Endodermal cell (in vitro differentiated cells): ENCODE measurements at places on chromosomes 3 and 15. TPM values are rescaled to one million over a fixed set of nuclear protein-coding genes. Genes with fewer than 3 reads are reported as not detected.
A peak's percentile ranks its signal among the peaks of the same experiment; 100 is the strongest.

DNA sequence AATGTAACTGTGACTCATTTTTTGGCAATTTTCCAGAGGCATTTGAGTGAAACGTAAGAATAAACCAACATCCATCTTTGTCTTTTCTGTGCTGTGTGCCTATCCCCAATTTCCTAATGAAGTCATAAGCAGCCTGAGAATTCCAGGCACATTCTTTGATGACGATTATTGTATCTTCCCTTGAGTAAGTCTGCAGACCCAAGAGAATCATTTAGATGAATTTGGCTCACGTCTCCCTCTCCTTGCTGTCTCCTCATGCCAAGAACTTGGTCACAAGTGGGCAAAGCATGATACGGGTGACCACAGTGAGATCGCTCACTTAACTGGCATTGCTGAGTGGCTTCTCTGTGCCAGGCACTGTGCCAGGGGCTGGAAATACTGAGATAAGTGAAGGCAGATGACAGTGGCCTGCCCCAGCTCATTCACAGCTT is 384.5 kb upstream of the IL12A start:
- DNase-seq, result no peak
- no peak overlapping the region for H3K27ac ChIP-seq
- H3K36me3 ChIP-seq, result no peaks in the 10 kb centered on the region

GRCh38 chr3:44950275-44950734 is 25.7 kb downstream of the ZDHHC3 start:
- H3K36me3 ChIP-seq, result peaks cover 25% of the 10 kb centered on the region
- peak overlapping the region; percentile 21 for H3K27ac ChIP-seq
- H3K4me1 ChIP-seq, result no peaks in the 10 kb centered on the region
- DNase-seq, result no peak
- H3K27me3 ChIP-seq, result no peaks in the 10 kb centered on the region

- H3K4me1 ChIP-seq, result peaks cover 7% of the 10 kb centered on the region
- H3K4me3 ChIP-seq, result no peak overlapping the region
- H3K36me3 ChIP-seq, result no peaks in the 10 kb centered on the region
Observed at GRCh38 chr3:187999821-188000220, 154.1 kb upstream of the LPP start.

- H3K4me1 ChIP-seq, result peaks cover 2% of the 10 kb centered on the region
- DNase-seq, result peak; percentile 59
- H3K27me3 ChIP-seq, result no peaks in the 10 kb centered on the region
Observed at GRCh38 chr3:65907232-65908130, 131.2 kb downstream of the MAGI1 start.

GRCh38 chr3:154273381-154273780 is 50.9 kb downstream of the DHX36 start:
- H3K27me3 ChIP-seq, result no peaks in the 10 kb centered on the region
- no peak overlapping the region for H3K27ac ChIP-seq
- H3K4me3 ChIP-seq, result no peak overlapping the region
- H3K4me1 ChIP-seq, result no peaks in the 10 kb centered on the region
- H3K36me3 ChIP-seq, result peaks cover 95% of the 10 kb centered on the region

GRCh38 chr3:179955286-179955685 is 81.5 kb downstream of the PEX5L start:
- H3K4me1 ChIP-seq, result no peaks in the 10 kb centered on the region
- no peaks in the 10 kb centered on the region for H3K36me3 ChIP-seq
- DNase-seq, result no peak
- peaks cover 6% of the 10 kb centered on the region for H3K27me3 ChIP-seq
- no peak overlapping the region for H3K27ac ChIP-seq
- H3K4me3 ChIP-seq, result no peak overlapping the region

GRCh38 chr3:46489875-46490274 is 7.9 kb upstream of the RTP3 start:
- no peak for DNase-seq
- no peaks in the 10 kb centered on the region for H3K36me3 ChIP-seq
- peaks cover 4% of the 10 kb centered on the region for H3K4me1 ChIP-seq
- no peak overlapping the region for H3K27ac ChIP-seq
- H3K27me3 ChIP-seq, result no peaks in the 10 kb centered on the region
- no peak overlapping the region for H3K4me3 ChIP-seq

DNA sequence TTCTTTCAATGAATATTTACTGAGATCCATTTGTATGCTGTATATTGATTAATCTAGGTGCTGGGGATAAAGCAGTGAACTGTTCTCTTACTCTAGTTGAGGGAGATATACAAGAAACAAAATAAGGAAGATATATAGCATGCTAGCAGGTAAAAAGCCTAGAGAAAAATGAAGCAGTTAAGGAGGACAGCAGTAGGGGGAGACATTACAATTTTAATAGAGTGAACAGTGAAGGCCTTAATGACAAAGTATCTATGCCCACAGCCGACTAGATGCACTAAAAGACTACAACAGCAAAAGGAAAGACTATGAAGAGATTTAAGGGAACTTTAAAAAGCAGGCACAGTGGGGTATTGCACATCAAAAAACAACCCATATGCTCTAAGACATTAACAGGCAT is 81.4 kb downstream of the XRN1 start:
- no peak for DNase-seq
- peaks cover 21% of the 10 kb centered on the region for H3K36me3 ChIP-seq
- H3K4me1 ChIP-seq, result no peaks in the 10 kb centered on the region
- H3K27ac ChIP-seq, result no peak overlapping the region
- no peak overlapping the region for H3K4me3 ChIP-seq

GRCh38 chr3:112030901-112031300 is 3.6 kb upstream of the TMPRSS7 start:
- no peaks in the 10 kb centered on the region for H3K27me3 ChIP-seq
- H3K4me3 ChIP-seq, result no peak overlapping the region
- H3K4me1 ChIP-seq, result no peaks in the 10 kb centered on the region
- H3K36me3 ChIP-seq, result no peaks in the 10 kb centered on the region
- no peak overlapping the region for H3K27ac ChIP-seq

DNA sequence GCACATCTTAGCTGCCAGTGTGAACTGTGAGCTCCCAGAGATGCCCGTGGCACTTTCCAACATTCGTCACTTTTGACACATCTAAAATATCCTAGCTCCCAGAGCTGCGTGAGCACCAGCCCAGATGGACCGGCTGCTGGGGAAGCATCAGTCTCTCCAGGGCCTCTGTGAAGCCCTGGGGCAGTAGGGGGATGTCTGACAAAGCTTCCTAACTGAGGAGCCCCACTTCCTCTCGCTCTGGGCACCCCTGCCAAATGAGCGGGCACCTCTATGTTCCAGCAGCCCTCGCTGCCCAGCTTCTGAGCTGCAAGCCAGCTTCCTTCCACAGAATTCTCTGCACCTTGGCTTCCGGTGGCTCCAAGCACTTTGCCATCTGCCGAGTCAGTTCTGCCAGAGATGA is 91.1 kb downstream of the LIPC start:
- H3K27me3 ChIP-seq, result no peaks in the 10 kb centered on the region
- H3K4me1 ChIP-seq, result peaks cover 7% of the 10 kb centered on the region
- H3K4me3 ChIP-seq, result no peak overlapping the region
- DNase-seq, result no peak
- no peak overlapping the region for H3K27ac ChIP-seq

DNA sequence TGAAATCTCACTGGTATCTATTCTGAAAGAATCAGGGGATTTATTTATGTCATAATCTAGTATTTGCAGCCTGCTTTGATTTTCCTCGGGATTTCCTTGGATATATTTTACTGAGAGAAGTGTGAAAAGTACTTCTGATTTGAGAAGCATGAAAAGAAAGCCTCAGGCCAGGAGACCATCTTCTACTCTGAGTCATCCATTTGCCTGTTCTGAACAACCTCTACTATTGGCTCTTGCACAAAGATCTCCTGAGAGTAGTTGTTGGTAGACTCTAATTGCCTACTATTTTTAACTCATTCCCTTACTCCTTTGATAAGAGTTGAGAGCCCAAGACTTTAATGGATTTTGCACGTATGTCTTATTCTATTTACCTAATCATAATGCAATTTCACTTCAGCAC is 318.9 kb downstream of the BCHE start:
- H3K4me3 ChIP-seq, result no peak overlapping the region
- H3K27ac ChIP-seq, result no peak overlapping the region
- no peak for DNase-seq
- H3K36me3 ChIP-seq, result no peaks in the 10 kb centered on the region

SHISA5 gene
- total RNA-seq, result 192 and 195 TPM in 2 replicates

KNL1 gene
- total RNA-seq, result 17.6 and 17.7 TPM in 2 replicates

CHRNA7 gene
- total RNA-seq, result 5.8 and 8.0 TPM in 2 replicates

DOCK3 gene
- total RNA-seq, result 6.9 to 8.0 TPM (median 7.7 TPM) in 3 replicates

BTLA gene
- not detected in 2 replicates for total RNA-seq

MINAR1 gene
- total RNA-seq, result 0.52 and 1.1 TPM in 2 replicates

SMCO1 gene
- total RNA-seq, result not detected in 3 replicates

CYP11A1 gene
- 5.1 and 5.3 TPM in 2 replicates for total RNA-seq
